ENCODE measurements at places on chromosomes 5 and 9. TPM values are rescaled to one million over a fixed set of nuclear protein-coding genes. Genes with fewer than 3 reads are reported as not detected.
A peak's percentile ranks its signal among the peaks of the same experiment; 100 is the strongest.

Gene CYLC2
- not detected for total RNA-seq

Gene GLRA1
- not detected for total RNA-seq

Gene WHRN
- 0.50 TPM for total RNA-seq

Gene NDST1
- total RNA-seq = 68.5 TPM

- no peak for DNase-seq
These were observed 1.2 kb upstream of the VPS13A start for GRCh38 chr9:77176106-77176505.

- DNase-seq = no peak
These were observed 124.1 kb upstream of the RETREG1 start for GRCh38 chr5:16740811-16741392.

DNA sequence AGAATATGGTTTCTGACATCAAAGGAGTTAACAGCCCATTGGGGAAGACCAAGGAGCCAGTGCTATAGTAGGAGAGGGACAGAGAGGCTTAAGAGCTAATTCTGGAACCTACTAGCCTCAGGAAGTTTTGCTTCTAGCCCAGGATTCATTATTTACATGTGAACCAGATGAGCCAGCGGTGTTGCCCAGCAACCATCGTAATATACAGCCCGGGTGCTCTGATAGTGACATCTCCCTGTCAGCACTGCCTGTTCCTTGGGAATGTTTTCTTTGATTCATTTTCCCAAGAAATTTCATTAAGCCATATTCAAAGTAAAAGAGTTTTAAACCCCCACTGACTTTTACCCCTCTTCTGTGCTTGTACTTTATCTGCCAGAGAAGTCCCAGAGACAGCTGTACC is 217.4 kb upstream of the ADAMTSL1 start:
- DNase-seq = no peak

- no peak for DNase-seq
These were observed 6.3 kb downstream of the BHMT2 start for GRCh38 chr5:79075646-79076426.

DNA sequence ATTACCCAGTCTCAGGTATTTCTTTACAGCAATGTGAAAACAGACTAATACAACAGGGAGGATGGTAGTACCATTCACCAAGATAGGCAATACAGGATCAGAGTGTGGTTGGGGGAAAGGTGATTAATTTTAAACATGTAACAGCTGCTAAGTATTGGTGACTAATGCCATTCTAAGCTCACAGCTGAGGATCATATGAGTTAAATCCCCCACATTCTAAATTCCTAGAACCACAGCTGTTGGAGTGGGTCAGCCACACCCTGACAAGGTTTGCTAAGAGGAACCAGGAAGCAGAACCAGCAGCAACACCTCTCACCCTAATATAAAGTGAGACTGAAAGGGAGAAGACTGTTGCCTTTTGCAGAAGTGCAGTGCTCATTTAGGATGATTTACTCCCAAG is 24.8 kb downstream of the HSPB3 start:
- DNase-seq = no peak

GRCh38 chr5:3993856-3994473 is 398.3 kb downstream of the IRX1 start:
- peak; percentile 28 for DNase-seq

DNA sequence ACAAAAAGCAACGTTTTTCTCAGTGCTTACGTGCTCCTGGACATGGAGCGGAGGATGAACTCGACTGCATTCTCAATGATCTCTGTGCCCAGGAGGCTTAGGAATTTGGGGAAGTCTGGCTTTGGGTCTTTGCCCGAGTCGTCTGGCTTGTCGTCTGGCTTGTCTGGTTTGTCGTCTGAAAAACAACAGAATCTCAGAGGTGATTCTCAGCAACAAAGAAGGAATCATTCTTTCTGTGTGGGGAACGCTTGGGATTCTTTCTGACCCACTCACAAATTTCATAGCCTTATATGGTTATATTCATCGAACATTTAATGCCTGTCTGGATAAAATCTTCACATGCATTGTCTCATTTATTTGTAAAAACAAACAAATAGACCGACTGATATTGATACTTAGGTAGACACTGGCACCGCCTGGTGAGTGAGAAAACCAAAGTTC is 4.7 kb downstream of the C5orf46 start:
- DNase-seq = no peak

- peak; percentile 60 for DNase-seq
These were observed at the start of gene ADAMTSL1 for GRCh38 chr9:18473652-18474279. Gene ADAMTSL1, plus strand, starts transcription at chr9:18474153. Its CDS starts 80 bp downstream, at chr9:18474233.

GRCh38 chr9:123456011-123456410 is 100.0 kb downstream of the CRB2 start:
- DNase-seq = no peak

GRCh38 chr5:171841984-171842776 is 56.6 kb downstream of the SMIM23 start:
- DNase-seq = no peak

GRCh38 chr9:135761150-135761844 is 59.3 kb downstream of the KCNT1 start:
- no peak for DNase-seq

GRCh38 chr5:67182301-67182790 is 14.3 kb downstream of the CD180 start:
- DNase-seq = peak; percentile 53

- no peak for DNase-seq
These were observed 121.2 kb upstream of the ST8SIA4 start for GRCh38 chr5:101024299-101024698.

GRCh38 chr5:158985492-158985891 is 114.2 kb downstream of the EBF1 start:
- DNase-seq = no peak

DNA sequence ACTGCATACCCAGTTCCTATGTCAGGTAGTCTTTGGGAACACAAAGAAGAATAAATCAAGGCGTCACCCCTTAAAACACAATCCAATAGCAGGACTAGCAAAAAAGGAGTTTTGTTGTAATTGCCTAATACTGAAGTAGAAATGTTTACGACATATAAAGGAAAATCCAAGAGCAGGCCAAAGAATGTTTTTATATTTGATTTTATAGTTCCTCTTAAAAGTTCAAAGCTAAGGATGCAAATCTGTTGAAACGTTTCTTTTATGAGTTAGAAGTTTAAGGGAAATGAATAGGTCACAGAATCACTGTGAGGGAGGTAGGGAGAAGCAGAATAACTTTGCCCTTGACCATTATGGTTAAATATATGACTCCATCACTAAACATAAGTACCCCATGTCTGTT is 136.1 kb downstream of the PAM start:
- no peak for DNase-seq

DNA sequence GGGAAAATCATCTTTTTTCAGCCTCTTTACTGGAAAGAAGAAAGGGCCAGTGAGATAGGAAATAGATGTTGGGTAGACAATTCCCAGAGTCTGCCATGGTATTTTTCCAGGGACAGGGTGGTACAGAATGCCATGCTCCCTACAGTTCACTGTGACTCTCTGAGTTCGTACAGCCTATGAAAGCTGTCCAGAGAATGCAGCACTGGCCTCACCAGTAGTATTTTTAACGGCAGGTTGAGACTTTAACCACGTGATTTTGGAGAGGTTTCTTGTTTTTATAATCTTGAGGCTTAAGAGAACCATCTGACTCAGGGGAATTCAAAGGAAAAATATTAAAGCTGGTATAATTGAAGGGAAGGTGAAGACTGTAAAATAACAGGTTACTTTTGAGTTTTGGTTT is 10.1 kb upstream of the ZNF474 start:
- DNase-seq = no peak

DNA sequence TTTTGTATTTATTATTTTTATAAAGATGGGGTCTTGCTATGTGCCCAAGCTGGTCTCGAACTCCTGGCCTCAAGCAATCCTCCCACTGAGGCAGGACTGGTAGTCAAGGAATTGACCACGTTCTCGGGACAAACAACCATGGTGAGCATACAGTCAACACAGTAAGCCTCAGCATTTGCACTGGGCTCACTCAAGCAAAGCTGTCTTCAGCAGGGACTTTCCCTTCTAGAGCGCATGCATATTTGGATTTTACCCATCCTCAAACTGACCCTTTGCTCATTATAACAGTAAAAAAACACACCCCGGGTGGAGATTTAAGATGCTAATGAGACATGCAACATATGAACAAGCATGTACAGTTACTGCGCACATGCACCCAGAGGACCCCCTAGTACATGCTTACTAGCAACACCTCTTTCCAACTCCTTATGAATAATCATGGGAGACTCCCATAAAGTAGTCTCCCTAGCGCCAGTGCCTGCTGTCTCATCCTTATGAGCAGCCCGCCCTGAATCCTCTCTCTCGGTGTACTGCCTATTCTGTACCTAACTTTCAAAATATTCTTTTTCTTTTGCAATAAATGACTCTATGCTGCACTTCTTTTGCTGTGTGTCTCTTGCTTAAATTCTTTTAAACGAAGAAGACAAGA is 41.5 kb downstream of the C5orf22 start:
- DNase-seq = no peak

- no peak for DNase-seq
These were observed 6.5 kb upstream of the TBC1D9B start for GRCh38 chr5:179914032-179914755.

DNA sequence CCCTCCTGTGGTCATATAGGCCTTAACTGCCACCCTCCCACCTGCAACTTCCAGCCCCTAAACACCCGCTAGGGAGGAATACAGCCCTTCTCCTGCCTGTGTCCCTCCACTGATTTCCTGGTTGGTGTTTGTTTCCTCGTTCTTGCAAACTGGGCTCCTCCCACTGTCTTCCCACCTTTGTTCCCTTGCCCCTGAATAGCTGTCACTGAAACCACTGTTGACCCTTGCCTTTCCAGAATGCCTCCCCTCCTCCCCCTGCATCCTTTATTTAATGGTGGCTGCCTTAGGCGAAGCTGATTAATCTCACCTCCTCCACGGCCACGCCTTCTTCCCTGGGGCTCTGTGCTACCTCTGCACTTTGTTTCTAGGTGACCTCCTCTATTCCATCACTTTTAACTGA is 626.7 kb downstream of the BNC2 start:
- DNase-seq = no peak

- no peak for DNase-seq
These were observed 1.1 kb upstream of the NDST1 start for GRCh38 chr5:150506571-150507473.

GRCh38 chr5:29796013-29796412 is 1397.5 kb upstream of the CDH6 start:
- no peak for DNase-seq

DNA sequence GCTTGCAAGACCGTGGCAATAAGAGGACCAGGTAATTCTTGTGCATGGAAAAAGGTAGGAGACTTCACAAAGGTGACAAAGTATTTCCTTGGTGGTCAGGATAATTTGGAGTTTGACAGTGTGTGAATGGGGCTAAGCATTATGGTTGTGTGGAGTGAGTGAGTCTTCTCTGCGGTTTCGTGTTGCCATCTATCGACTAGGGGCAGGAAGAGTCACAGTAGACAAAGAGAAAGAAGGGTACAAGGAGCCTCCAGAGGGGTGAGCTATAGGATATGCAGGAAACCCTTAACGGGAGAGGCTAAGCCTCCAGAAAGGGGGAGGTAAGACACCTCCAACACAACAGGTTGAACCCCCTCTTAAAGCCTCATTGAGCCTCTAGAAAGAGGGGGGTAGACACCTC is 64.0 kb upstream of the RANBP6 start:
- no peak for DNase-seq

- no peak for DNase-seq
These were observed 1.8 kb downstream of the SURF6 start for GRCh38 chr9:133334161-133334560.

GRCh38 chr9:126367616-126368015 is 41.0 kb downstream of the MVB12B start:
- DNase-seq = no peak

GRCh38 chr9:133581513-133582343 is 27.5 kb downstream of the FAM163B start:
- peak; percentile 47 for DNase-seq

Measured in heart left ventricle (tissue), 16 donors.